ENCODE measurements at places on chromosomes 12 and 14.

- no peak for DNase-seq
Observed at GRCh38 chr12:107873223-107873622, 98.7 kb downstream of the ASCL4 start.

GRCh38 chr14:96117101-96117897 lies 78.1 kb downstream of the C14orf132 start:
- DNase-seq: no peak

- no peak for DNase-seq
Observed at GRCh38 chr14:101926085-101926484, 38.3 kb upstream of the DYNC1H1 start.

- DNase-seq: no peak
Observed at GRCh38 chr14:68958553-68958952, 20.5 kb downstream of the ACTN1 start.

- DNase-seq: no peak
Observed at GRCh38 chr14:70192915-70193314, 4.2 kb upstream of the SLC8A3 start.

DNA sequence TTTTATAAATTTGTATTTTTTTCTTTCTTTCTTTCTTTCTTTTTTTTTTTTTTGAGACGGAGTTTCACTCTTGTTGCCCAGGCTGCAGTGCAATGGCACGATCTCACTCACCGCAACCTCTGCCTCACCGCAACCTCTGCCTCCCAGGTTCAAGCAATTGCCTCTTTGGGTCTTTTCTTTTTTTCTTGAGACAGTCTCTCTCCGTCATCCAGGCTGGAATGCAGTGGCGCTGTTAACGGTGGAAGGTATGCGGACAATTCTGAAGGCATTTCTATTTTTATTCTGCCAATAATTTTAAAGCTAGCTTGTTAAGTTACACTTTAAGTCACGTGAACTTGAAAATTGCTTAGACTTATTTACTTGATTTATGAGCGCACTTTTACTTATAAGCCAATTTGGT lies 8.8 kb upstream of the PHC1 start:
- no peak for DNase-seq

DNA sequence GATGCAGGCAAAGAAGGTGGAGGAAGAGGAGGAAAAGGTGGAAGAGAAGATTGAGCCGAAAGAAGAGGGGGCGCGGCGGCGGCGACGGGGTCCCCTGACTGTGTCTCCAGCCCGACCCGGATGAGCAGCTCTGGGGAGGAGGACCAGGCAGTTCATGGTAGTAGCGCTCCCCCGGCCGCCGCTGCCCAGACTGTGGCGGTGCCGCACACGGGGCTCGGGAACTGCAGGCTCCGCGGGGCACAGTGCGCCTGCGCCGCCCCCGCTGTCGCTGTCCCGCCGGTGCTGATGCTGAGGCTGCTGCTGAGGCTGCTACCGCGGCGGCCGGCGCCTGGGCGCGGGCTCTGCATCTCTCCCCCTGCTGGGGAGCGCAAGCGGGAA lies at the start of gene KCNH5:
Gene KCNH5, minus strand, starts transcription at position 225 of the 378 bp plus-strand sequence. CDS start 272 bp downstream, outside the sequence.
- no peak for DNase-seq

- DNase-seq: no peak
Observed at GRCh38 chr12:18281941-18282340, 20.6 kb downstream of the PIK3C2G start.

GRCh38 chr12:614411-614970 lies 48.8 kb downstream of the NINJ2 start:
- DNase-seq: no peak

DNA sequence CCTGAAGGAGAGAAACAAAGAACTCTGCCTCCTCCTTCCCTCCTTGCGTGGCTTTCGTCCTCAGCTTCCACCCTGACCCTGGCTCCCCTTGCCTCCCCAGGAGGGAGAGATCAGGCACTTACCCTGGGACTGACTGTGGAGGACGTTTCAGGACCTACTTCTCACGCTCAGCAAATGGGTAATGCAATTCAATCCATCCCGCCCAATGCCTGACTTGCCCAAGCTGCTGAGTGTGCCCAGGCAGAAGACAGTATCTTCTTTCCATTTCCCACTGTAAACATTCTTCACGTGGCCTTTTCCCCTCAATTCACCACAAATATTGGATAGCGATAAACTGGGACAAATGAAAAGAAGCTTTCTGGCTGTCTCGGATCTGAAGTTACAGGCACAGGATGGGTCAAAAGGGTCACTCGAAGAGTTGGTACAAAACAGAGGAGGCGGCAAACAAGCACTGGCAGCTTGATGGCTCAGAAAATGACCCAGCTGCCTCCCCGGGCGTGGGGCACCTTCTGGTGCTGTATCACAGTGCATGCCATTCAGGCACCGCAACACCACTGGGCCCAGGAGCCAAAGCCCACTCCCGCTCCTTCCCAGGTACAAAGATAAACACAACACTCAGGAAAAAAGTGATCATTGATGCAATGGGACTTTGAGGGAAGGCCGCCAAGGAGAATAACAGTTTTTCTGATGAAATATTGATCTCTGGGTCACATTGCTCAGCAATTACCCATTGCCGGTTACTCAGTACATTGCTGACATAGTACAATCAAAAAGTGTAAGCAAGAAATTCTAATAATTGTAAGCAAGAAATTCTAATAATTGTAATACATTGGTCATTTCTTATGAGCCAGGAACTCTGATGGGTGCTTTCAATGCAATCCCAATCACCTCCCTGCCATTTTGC lies 65.8 kb downstream of the TRIM9 start:
- DNase-seq: no peak

- DNase-seq: no peak
Observed at GRCh38 chr12:2053691-2054090, 904 bp downstream of the CACNA1C start.

DNA sequence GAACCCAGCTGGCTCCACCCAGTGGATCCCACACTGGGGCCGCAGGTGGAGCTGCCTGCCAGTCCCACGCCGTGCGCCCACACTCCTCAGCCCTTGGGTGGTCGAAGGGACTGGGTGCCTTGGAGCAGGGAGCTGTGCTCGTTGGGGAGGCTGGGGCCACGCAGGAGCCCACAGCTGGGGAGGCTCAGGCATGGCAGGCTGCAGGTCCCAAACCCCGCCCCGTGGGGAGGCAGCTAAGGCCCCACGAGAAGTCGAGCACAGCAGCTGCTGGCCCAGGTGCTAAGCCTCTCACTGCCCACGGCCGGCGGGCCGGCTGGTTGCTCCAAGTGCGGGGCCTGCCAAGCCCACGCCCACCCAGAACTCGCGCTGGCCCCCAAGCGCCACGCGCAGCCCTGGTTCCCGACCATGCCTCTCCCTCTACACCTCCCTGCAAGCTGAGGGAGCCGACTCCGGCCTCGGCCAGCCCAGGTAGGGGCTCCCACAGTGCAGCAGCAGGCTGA lies 56.2 kb downstream of the ANO2 start:
- no peak for DNase-seq
